HT-29 (cell line): ENCODE measurements at places on chromosomes 13 and 19.

- no peak for DNase-seq
These were observed 30.1 kb downstream of the CCDC8 start for GRCh38 chr19:46383171-46383815.

- DNase-seq: no peak
These were observed 233.7 kb downstream of the COG6 start for GRCh38 chr13:39888865-39889810.

GRCh38 chr13:39840201-39840600, 184.7 kb downstream of the COG6 start:
- DNase-seq: no peak

DNA sequence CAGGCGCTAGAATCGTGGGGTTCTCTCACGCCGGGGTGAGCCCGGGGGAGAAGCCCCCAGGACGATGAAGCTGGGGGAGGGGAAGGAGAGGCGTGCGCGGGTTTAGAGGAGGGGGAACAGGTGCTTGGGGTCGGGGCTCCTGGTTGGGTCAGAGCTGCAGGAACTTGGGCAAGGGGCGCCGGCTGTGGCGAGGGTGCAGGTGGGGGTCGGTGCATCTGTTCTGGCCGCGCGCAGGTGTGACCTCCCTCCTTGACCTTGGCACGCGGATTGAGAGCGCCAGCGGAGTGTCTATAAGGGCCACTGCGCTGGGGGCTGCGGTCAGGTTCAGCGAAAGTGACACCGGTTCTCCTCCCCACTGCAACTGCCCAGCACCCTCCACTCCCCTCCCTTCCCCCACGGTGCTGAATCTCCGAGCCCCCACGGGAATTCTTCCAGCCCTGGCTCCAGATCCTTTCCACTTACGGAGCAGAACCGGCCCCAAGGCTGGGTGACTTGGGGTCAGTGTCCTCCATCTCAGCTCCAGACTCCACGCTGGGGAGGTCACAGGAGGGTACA, 618 bp downstream of the TMEM38A start:
- DNase-seq: no peak
